ENCODE measurements at places on chromosomes 2 and 18.

- no peak for DNase-seq
Observed at GRCh38 chr2:126687503-126687902, 31.5 kb downstream of the GYPC start.

GRCh38 chr2:99772591-99773331 lies 282.9 kb upstream of the REV1 start:
- DNase-seq, result no peak

- no peak for DNase-seq
Observed at GRCh38 chr2:234437642-234438304, 59.1 kb downstream of the ARL4C start.

GRCh38 chr2:201257956-201258665 lies 2.2 kb upstream of the CASP8 start:
- DNase-seq, result peak; percentile 88

DNA sequence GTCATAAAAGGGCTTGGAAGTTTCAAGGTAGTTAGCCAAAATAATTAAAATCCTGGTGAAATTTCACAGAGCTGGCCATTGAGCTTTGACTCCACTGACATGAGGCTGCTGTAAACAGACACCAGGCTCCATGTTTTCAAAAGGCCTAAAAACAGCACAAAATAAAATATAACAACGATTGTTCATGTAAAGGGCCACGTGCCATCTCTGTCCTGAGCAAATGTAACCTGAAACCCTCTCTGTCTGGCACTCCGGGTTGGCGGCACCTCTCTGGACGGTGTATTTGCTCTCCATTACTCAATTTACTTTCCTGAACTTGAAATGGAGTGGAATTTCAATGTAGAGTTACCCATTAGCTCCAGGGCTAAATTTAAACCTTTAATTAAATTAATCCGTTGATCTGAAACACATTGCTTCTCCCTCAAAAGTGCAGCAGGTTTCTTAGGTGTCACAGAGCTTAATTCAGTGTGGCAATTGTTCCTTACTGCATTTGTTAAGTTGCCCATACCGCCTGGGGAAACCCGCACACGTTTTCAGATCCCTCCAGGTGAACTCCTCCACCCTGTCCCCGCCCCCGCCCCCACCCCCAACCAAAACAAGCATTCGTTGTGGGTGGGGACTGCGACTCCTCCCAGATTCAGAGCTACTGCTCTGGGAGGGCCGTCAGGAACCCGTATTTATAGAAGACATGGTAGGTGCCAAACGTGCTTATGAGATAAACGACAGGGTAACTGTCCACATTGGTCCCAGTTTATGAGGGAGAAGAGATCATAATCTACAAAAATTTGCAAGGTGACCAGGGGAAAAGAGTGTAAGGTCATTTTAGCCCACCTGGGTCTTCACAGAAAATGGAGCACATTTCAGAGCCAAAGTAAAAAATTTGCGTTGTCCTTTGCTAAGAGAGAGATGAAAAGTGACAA lies 1.2 kb upstream of the CABLES1 start:
- DNase-seq, result no peak

GRCh38 chr2:239751679-239752355 lies 273.3 kb downstream of the NDUFA10 start:
- peak; percentile 18 for DNase-seq

GRCh38 chr2:131104487-131105155 lies 515 bp upstream of the PLEKHB2 start:
- peak; percentile 23 for DNase-seq

DNA sequence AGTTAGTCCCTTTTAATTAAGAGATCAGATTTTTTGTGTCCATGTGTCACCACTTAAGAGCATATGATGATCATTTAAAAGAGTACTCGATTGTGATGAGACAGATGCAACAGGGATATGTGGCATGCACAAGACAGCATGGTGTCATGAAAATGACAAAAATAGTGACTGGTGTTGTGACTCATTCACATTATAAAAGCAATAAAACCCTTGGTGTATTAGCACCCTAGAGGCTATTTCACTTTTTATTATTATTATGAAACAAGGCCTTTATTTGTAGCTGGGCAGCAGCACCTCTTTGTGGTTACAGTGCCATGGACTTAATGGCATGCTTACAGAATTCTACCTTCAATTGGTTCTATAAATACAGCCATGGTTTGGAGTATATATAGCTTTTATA lies 1296.0 kb upstream of the ZEB2 start:
- no peak for DNase-seq

- no peak for DNase-seq
Observed at GRCh38 chr2:201450954-201451291, 335 bp downstream of the TRAK2 start.

GRCh38 chr2:136253288-136254004 lies 135.5 kb upstream of the CXCR4 start:
- no peak for DNase-seq

GRCh38 chr2:10257036-10257435 lies 45.7 kb upstream of the HPCAL1 start:
- no peak for DNase-seq

- DNase-seq, result no peak
Observed at GRCh38 chr2:1748176-1748740, 3.9 kb upstream of the PXDN start.

GRCh38 chr2:72945450-72946019 lies 28.2 kb downstream of the EMX1 start:
- no peak for DNase-seq

GRCh38 chr18:73711256-73711655 lies 436.4 kb downstream of the FBXO15 start:
- no peak for DNase-seq

GRCh38 chr2:96110621-96111256 lies 5.6 kb downstream of the ADRA2B start:
- DNase-seq, result no peak

GRCh38 chr2:107542314-107542740 lies 284.4 kb upstream of the RGPD4 start:
- DNase-seq, result no peak

GRCh38 chr2:62297624-62298010 lies 101.7 kb downstream of the B3GNT2 start:
- DNase-seq, result no peak
